PC-3 (cell line): ENCODE measurements at places on chromosomes 6 and 20. TPM values are rescaled to one million over a fixed set of nuclear protein-coding genes. Genes with fewer than 3 reads are reported as not detected.

ARMC12 gene
- 0.75 TPM in 1 of 2 replicates, not detected in the other for total RNA-seq

- peak overlapping the region; percentile 95 for H3K4me3 ChIP-seq
- H3K27ac ChIP-seq = no peak overlapping the region
- no peaks in the 10 kb centered on the region for H3K36me3 ChIP-seq
- H3K27me3 ChIP-seq = no peaks in the 10 kb centered on the region
Observed at GRCh38 chr6:138988469-138988834, 399 bp upstream of the REPS1 start.

DNA sequence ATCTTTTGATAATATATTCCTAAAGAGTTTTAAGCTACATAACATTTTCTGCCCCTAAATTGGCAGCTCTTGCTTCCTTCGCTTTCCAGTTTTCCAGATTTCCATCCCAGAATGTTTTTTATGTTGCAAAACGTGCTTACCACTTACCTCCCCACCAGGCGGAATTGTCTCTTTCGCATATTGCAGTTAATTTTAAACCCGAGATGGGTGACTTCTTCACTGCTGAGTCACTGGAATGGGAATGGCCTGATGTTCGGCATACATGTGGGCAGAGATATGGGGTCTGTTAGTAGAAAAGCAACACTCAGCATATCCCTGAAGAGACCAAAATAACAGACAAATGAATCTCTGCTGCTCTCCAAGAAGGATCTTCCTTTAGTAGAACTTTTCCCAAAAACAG is 491.2 kb downstream of the PREX1 start:
- H3K27me3 ChIP-seq = no peaks in the 10 kb centered on the region
- no peak overlapping the region for H3K4me3 ChIP-seq

PERP gene
- total RNA-seq = 42.5 and 50.3 TPM in 2 replicates

DNA sequence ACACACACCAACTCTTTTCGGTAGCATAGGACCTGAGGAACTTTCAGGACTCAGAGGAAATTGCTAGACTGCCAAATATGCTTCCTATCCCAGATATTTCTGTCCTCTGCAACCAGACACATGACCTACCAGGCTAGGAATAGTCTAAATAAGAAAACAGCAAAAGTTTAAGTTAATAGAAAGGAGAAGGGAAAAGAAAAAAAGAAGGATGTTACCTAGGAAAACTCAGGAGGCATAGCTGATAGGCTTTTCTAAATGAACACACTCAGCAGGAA is 74.6 kb downstream of the MAP3K5 start:
- H3K36me3 ChIP-seq = no peaks in the 10 kb centered on the region
- no peak for DNase-seq
- H3K27ac ChIP-seq = no peak overlapping the region
- no peaks in the 10 kb centered on the region for H3K4me1 ChIP-seq
- H3K27me3 ChIP-seq = no peaks in the 10 kb centered on the region

GRCh38 chr6:135397172-135397952 is 100.2 kb downstream of the AHI1 start:
- H3K27me3 ChIP-seq = no peaks in the 10 kb centered on the region
- no peak overlapping the region for H3K27ac ChIP-seq
- H3K36me3 ChIP-seq = no peaks in the 10 kb centered on the region; the same call in 1 of the 2 replicates
- H3K4me3 ChIP-seq = no peak overlapping the region

GRCh38 chr20:49657118-49657901 is 56.4 kb downstream of the B4GALT5 start:
- DNase-seq = no peak
- H3K4me3 ChIP-seq = no peak overlapping the region; the same call in 1 of the 2 replicates
- peaks cover 14% of the 10 kb centered on the region for H3K4me1 ChIP-seq
- H3K27me3 ChIP-seq = no peaks in the 10 kb centered on the region

GSTA3 gene
- total RNA-seq = not detected in 2 replicates

- H3K27ac ChIP-seq = no peak overlapping the region
- H3K4me3 ChIP-seq = no peak overlapping the region
- no peaks in the 10 kb centered on the region for H3K36me3 ChIP-seq
- no peaks in the 10 kb centered on the region for H3K4me1 ChIP-seq
- H3K27me3 ChIP-seq = peaks cover 9% of the 10 kb centered on the region
- no peak for DNase-seq
Observed at GRCh38 chr6:168107191-168107983, 28.4 kb upstream of the FRMD1 start.

- no peak for DNase-seq
- H3K27ac ChIP-seq = no peak overlapping the region
- H3K27me3 ChIP-seq = no peaks in the 10 kb centered on the region
Observed at GRCh38 chr20:51680067-51680749, 88.0 kb downstream of the ATP9A start.

ATG5 gene
- total RNA-seq = 38.5 and 38.8 TPM in 2 replicates

- H3K4me3 ChIP-seq = peak overlapping the region; percentile 87
- no peaks in the 10 kb centered on the region for H3K36me3 ChIP-seq
- 0 out of 2 replicates have a peak overlapping the region, but pooled peaks have one; percentile 3 for H3K27ac ChIP-seq
- H3K4me1 ChIP-seq = peaks cover 27% of the 10 kb centered on the region
- no peaks in the 10 kb centered on the region for H3K27me3 ChIP-seq
Observed at GRCh38 chr6:13710552-13711323, 897 bp downstream of the RANBP9 start.

LPA gene
- total RNA-seq = not detected in 2 replicates

TFAP2C gene
- total RNA-seq = 36.3 and 37.6 TPM in 2 replicates

- no peaks in the 10 kb centered on the region for H3K27me3 ChIP-seq
- no peaks in the 10 kb centered on the region for H3K4me1 ChIP-seq
- no peaks in the 10 kb centered on the region for H3K36me3 ChIP-seq
- H3K4me3 ChIP-seq = no peak overlapping the region
Observed at GRCh38 chr6:91822581-91822980, 1235.7 kb upstream of the MAP3K7 start.

DNA sequence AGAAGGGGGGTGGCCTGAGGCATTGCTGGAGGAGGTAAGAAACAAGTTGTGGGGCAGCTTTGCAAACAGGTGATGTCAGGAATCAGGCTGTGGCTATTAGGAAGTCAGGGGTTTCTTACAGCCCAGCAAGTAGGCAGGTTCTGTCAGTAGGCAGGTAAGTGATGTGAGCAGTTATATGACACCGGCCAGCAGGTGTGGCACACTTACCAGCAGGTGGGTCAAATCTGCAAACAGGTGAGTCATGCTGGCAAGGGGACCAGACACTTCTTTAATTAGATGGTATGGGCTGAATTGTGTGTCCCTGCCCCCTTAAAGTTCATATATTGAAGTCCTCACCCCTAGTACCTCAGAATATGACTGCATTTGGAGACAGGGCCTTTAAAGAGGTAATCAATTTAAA is 16.4 kb upstream of the ENPP4 start:
- DNase-seq = peak; percentile 59
- H3K27me3 ChIP-seq = no peaks in the 10 kb centered on the region
- no peak overlapping the region for H3K27ac ChIP-seq

LINC00237 gene
- not detected in 2 replicates for total RNA-seq

GRCh38 chr6:83838727-83839126 is 14.4 kb upstream of the RIPPLY2 start:
- no peaks in the 10 kb centered on the region for H3K36me3 ChIP-seq
- no peaks in the 10 kb centered on the region for H3K27me3 ChIP-seq
- no peak overlapping the region for H3K27ac ChIP-seq
- H3K4me1 ChIP-seq = no peaks in the 10 kb centered on the region
- no peak overlapping the region for H3K4me3 ChIP-seq

FAM217A gene
- total RNA-seq = not detected in 2 replicates

DNA sequence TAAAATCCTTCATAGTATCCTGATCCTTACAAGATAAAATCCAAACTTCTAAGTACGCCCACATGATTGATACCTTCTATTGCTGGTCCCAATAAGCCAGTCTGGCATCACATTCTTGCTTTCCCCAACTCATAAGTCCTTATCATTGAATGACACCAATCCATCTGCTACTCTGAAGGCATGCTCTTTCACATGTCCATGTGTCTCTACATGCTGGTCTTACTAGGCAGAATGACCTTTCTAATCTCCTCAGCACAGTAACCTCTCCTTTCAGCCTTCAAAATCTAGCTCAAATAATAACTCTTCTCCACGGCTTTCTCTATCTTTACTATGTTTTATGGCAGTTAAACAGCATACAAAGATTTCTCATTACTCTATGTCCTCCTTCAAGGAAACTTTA is 71.1 kb downstream of the ASCC3 start:
- no peak overlapping the region for H3K27ac ChIP-seq
- H3K4me1 ChIP-seq = peaks cover 9% of the 10 kb centered on the region; the same call in 1 of the 2 replicates
- H3K27me3 ChIP-seq = no peaks in the 10 kb centered on the region
- no peak for DNase-seq
- H3K36me3 ChIP-seq = no peaks in the 10 kb centered on the region
